ENCODE measurements at places on chromosomes 11 and 22.

- DNase-seq, result no peak
These were observed 115.9 kb upstream of the CSNK2A3 start for GRCh38 chr11:11468954-11469353.

- no peak for DNase-seq
These were observed 59.3 kb downstream of the PDGFD start for GRCh38 chr11:104104664-104105063.

DNA sequence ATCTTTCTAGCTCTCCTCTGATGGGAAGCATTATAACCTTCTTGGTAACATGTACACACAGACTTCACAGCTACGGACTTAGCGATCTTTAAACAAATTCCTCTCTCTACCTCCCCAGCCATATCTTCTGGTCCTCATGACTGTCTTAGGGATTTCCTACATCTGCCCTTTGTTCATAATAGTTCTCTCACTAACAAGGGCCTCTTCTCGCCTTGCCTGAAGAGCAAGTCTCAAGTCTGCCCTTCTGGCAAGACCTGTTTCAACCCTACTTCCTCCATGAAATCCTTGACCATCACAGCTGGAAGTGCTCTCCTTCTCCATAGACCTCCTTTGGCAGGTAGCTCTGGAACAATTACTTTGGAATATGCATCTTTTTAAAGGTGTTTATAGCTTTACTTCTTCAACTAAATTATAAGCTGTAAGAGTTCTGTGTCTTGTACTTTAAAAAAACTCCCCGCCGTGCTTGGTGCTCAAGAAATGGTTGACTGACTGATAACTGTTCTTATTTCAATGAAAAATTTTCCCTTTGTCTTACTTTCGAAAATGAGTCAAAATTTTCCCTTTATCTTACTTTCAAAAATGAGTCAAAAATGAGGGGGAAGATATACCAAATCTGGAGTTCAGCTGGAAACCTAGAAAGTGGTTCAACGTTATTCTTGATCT is 34.7 kb downstream of the SNX19 start:
- DNase-seq, result no peak

GRCh38 chr22:48741540-48741939 is 1086.1 kb downstream of the BRD1 start:
- DNase-seq, result no peak

DNA sequence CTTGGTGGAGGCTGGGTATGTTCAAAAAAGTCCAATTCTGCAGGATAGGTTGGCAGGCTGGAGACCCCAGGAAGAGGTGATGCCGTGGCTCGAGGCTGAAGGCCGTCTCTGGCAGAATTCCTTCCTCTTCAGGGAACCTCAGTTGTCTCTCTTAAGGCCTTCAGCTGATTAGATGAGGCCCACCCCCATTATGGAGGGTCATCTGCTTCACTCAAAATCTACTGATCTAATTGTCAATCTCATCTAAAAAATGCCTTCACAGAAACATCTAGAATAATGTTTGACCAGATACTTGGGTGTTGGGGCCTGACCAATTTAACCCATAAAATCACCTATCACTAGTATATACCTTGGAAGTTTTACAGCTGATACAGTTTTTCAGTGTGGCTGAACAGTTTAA is 27.4 kb upstream of the GSTP1 start:
- DNase-seq, result no peak

- no peak for DNase-seq
These were observed 61.1 kb upstream of the BDNF start for GRCh38 chr11:27761356-27761755.

DNA sequence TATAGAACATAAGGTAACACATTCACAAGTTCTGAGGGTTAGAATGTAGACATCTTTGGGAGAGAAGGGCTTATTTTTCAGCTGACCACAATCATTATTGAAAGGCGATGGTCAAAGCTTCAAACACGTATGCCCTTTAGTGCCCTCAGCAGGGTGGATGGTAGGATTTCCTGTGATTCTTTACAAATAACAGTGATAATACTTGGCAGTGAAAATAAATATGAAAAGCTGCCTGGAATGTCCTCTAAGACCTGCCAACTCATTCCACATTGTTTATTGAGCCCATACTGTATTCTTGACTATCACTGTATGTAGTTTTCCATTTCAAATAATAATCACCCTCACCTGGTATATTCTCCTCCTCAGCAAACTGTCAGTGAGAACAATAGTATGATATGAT is 13.7 kb upstream of the MPEG1 start:
- DNase-seq, result no peak

DNA sequence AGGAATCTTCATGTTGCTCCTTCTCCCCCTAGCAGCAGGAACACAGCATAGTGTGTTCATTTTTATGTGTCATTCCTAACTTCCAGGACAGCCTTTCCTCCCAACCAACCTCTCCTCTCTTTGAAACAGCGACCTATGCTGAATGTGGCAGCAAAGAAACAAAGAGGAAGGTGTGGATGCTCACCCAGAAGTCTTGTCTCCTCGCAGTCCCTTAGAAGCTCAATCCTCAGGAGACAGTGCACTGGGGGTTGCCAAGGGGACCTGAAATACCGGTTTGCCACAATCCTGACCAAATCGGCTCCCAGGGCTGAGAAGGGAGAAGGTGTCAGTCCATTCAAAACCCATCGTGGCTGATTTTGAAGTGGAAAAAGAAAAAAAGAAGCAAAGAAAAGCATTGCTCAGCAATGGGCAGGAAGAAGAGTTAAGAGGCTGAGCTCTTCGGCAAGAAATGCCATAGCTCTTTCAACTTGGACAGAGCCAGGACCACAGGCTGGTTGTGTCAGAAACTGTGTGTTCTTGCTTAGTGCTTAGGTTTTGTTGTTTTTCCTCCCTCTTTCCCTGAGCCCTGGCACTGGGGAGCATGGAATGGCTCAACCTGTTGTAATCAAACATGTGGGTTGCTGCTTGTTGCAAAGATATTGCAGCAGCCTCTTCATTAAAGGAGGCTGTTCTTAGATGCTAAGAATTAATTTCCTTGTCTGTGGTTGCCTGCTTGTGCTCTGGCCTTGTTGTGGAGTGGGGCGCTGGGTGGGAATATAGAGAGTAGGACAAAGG is 30.4 kb upstream of the TENM4 start:
- DNase-seq, result no peak

GRCh38 chr11:119445379-119445778 is 22.4 kb upstream of the THY1 start:
- no peak for DNase-seq

DNA sequence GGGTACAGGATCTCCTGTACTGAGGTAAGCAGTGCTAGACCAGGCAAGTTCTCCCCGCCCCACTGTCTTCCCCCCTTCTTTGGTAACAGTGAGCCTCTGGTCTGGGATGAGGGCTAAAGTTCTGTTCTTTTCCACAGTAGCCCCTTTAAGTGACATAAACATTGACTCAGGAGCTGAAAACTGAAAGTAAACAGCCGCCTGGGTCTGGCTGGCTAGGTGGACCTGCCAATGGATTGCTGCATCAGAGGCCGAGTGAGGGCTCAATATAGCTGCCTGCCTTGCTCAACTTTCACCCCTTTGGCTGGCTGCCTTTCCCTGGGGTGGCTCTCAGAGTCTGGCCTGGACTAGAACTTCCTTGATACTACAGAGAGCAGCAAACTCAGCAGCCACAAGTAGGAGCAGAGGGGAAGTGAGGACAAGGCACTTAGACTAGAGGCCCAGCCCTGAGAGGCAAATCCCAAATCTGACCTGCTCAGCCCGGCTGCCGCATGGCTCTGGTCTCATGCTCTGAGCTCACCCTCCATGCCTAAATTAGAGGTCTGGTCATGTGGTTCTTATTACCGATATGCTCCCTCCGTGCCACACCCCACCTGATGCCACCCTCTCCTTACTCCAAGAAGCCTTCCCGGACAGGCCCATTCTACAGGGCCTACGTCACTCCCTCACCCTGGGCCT is 9.6 kb upstream of the UCP3 start:
- no peak for DNase-seq

DNA sequence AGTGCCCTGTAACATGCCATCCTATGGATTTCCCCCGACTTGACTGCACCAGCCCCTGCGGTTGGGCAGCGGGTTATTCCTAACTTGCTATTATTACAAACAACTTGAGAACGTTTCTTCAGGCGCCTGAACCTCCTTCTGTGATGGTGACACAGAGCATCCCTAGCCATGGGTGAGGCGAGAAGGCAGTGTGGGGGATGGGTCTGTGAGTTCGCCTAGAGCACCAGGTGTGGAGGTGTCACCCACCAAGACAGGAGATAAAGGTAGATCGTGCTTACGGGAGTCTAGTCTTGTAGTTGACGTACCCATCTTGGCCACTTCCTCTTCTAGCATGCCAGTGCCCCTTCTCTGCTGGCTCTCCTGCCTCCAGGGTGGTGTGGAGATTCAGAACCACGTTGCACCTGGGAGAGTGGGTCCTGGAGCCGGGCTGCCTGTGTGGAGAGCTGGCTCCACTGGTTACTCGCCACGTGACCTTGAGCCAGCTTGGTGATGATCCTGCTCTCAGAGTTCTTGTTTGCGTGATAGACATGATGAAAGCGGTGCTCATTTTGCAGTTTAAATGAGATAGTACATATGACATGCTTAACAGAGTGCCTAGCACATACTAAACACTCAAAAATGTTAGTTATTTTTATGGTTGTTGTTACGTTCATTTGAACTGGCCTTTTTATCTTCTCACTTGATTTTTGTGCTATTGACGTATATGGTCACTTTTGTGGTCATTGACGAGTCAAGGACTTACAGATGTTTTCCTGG is 37.8 kb downstream of the TBC1D22A start:
- no peak for DNase-seq

- no peak for DNase-seq
These were observed 1.3 kb upstream of the BTBD18 start for GRCh38 chr11:57752954-57753353.

DNA sequence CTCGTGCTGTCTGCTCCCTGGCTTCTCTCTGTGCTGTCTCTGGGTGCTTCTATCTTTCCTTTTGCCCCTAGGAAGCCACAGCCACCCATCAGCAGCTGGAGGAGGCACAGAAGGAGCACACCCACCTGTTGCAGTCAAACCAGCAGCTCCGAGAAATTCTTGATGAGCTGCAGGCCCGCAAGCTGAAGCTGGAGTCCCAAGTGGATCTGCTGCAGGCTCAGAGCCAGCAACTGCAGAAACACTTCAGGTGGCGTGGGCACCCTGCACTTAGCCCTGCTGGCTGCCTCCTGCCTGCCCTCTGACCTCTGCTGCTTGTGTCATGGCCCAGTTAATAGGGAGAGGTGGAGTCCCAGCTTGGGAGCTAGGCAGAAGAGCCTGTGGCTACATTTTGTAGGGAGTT is 67.8 kb downstream of the CEP164 start:
- DNase-seq, result no peak

- DNase-seq, result no peak
These were observed 10.2 kb upstream of the FCHSD2 start for GRCh38 chr11:73152086-73152853.

Data from CD4-positive, alpha-beta T cell treated with Interleukin-17A for 1 hour (primary cell).